Naive thymus-derived CD8-positive, alpha-beta T cell (primary cell): ENCODE measurements at places on chromosomes 13 and 19. TPM values are rescaled to one million over a fixed set of nuclear protein-coding genes. Genes with fewer than 3 reads are reported as not detected.

Gene LYL1
- total RNA-seq: 7.9 TPM

Gene IGFL3
- not detected for total RNA-seq

Gene CYSLTR2
- 2.1 TPM for total RNA-seq

Gene GJA3
- 1.7 TPM for total RNA-seq

Gene B9D2
- total RNA-seq: 17.3 TPM

Gene CRB3
- total RNA-seq: 8.5 TPM

Gene SLC5A5
- 2.4 TPM for total RNA-seq

Gene ZNF492
- total RNA-seq: 1.0 TPM

Gene SLC1A6
- total RNA-seq: not detected

Gene PCDH9
- total RNA-seq: 1.4 TPM

Gene FBXO46
- total RNA-seq: 35.3 TPM

Gene LRRC8E
- total RNA-seq: not detected

Gene FLT3
- total RNA-seq: 0.13 TPM

Gene ZNF296
- total RNA-seq: 2.3 TPM

DNA sequence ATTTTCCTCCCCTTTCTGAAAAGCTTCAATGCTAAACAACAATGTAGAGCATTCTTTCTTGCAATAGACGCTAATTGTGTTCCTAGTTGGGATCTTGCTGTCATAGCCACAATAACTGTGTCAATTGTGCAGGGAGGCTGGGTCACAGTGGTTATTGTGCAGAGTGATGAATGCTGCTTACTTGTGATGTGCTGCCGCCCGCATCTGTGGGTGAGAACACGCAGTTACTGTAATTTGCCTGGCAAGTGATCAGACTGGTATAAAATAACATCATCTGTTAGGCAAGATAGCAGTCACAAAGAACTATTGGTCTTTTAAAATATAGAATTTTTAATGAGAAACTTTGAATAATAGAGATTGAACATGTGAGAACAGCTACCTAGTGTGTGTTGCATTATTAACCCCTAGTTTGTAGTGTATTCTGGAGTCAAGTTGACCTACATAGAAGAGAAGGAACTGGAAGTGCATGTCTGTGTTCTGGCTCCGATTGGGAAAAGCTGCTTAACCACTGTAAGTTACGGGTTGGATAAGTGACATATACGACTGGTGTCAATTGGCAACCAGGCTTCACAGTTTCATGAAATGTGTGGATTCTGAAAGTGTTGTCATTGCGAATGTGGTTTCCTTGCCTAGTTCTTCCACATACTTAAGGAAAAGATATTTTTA, 43.6 kb downstream of the SLAIN1 start:
- no peak for DNase-seq
- no peak overlapping the region for H3K4me3 ChIP-seq
- peaks cover 19% of the 10 kb centered on the region for H3K4me1 ChIP-seq
- H3K27me3 ChIP-seq: no peaks in the 10 kb centered on the region
- H3K27ac ChIP-seq: no peak overlapping the region
- H3K36me3 ChIP-seq: peaks cover 4% of the 10 kb centered on the region

GRCh38 chr19:34269968-34270621, 15.7 kb downstream of the GARRE1 start:
- H3K27ac ChIP-seq: peak overlapping the region; percentile 95
- H3K4me1 ChIP-seq: peaks cover 84% of the 10 kb centered on the region
- H3K36me3 ChIP-seq: no peaks in the 10 kb centered on the region
- H3K4me3 ChIP-seq: peak overlapping the region; percentile 76

GRCh38 chr13:80009760-80010159, 331.2 kb downstream of the SPRY2 start:
- H3K4me1 ChIP-seq: no peaks in the 10 kb centered on the region
- H3K36me3 ChIP-seq: no peaks in the 10 kb centered on the region
- H3K4me3 ChIP-seq: no peak overlapping the region

DNA sequence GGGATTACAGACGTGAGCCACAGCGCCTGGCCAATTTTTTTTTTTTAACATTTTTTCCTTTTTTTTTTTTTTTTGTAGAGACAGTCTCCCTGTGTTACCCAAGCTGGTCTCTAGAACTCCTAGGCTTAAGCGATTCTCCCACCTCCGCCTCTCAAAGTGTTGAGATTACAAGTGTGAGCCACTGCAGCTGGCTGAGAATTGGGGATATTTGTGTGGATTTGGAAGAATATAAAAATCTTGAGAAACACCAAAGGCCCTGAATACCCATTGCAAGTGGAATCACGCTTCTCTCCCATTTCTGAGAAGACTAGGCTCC, 79.9 kb upstream of the ABCC4 start:
- no peaks in the 10 kb centered on the region for H3K27me3 ChIP-seq
- DNase-seq: no peak
- no peak overlapping the region for H3K27ac ChIP-seq
- no peaks in the 10 kb centered on the region for H3K36me3 ChIP-seq

- DNase-seq: no peak
- H3K4me3 ChIP-seq: no peak overlapping the region
- H3K27me3 ChIP-seq: no peaks in the 10 kb centered on the region
- peaks cover 10% of the 10 kb centered on the region for H3K36me3 ChIP-seq
These were observed 159.0 kb downstream of the PAN3 start for GRCh38 chr13:28297341-28297740.

- H3K4me1 ChIP-seq: peaks cover 21% of the 10 kb centered on the region
- peak within 1 kb of the TSS; percentile 92 for H3K27ac ChIP-seq
- peak within 1 kb of the TSS; percentile 91 for H3K4me3 ChIP-seq
These were observed at the start of gene RNASEH2A for GRCh38 chr19:12806242-12807081. TSS of gene RNASEH2A (plus strand) at chr19:12806584. CDS start at chr19:12806674, 90 bp downstream.

DNA sequence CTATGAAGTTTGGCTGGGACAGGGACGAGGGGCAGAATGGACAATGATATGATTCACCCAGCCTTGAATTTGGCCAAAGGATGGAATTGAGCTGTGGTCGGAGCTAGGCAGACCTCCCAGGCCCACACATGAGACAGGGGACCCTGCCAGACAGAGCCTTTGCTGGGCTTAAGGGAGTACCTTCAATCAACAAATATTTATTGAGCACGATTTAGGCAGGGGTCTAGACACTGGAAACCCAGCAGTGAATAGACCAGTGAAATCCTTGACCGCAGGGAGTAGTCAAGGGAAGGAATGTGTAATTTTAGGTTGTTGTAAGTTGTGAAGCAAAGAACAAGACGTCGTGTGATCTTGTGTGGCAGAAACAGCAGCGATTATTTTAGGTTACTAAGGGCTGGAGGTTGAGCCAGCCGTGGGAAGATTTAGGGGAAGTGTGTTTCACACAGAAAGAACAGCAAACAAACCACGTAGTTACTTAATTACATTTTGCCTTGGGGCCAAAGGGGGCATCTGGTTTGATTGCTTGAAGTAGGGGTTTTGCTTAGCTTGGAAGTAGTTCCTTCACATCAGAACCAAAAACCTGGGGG, 16.9 kb upstream of the AP1M2 start:
- no peaks in the 10 kb centered on the region for H3K36me3 ChIP-seq
- H3K4me3 ChIP-seq: peak overlapping the region; percentile 98
- no peaks in the 10 kb centered on the region for H3K27me3 ChIP-seq
- H3K4me1 ChIP-seq: peaks cover 15% of the 10 kb centered on the region
- H3K27ac ChIP-seq: peak overlapping the region; percentile 99

DNA sequence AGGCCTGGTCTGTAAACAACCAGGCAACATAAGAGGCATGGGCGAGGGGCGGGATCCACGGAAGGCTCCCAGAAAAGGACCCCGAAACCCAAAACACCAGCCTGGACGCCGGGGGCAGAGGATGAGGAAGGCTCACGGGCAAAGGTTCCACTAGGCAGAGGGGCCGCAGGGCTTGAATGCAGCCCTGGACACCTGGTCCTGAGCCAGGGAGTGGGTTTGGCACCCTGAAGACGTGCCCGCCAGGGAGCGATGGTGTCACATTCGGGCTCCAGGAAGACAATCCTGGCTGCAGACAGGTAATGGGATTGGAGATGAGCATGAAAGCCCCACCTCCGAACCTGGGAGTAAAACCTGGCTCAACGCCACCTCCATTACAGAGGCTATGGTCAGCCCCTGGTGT, 31.8 kb downstream of the ZNF787 start:
- H3K27me3 ChIP-seq: no peaks in the 10 kb centered on the region
- no peak for DNase-seq
- H3K27ac ChIP-seq: no peak overlapping the region
- H3K36me3 ChIP-seq: peaks cover 28% of the 10 kb centered on the region

- no peaks in the 10 kb centered on the region for H3K36me3 ChIP-seq
- no peak for DNase-seq
- no peak overlapping the region for H3K4me3 ChIP-seq
- no peak overlapping the region for H3K27ac ChIP-seq
These were observed 6.9 kb upstream of the EMP3 start for GRCh38 chr19:48318286-48318987.

DNA sequence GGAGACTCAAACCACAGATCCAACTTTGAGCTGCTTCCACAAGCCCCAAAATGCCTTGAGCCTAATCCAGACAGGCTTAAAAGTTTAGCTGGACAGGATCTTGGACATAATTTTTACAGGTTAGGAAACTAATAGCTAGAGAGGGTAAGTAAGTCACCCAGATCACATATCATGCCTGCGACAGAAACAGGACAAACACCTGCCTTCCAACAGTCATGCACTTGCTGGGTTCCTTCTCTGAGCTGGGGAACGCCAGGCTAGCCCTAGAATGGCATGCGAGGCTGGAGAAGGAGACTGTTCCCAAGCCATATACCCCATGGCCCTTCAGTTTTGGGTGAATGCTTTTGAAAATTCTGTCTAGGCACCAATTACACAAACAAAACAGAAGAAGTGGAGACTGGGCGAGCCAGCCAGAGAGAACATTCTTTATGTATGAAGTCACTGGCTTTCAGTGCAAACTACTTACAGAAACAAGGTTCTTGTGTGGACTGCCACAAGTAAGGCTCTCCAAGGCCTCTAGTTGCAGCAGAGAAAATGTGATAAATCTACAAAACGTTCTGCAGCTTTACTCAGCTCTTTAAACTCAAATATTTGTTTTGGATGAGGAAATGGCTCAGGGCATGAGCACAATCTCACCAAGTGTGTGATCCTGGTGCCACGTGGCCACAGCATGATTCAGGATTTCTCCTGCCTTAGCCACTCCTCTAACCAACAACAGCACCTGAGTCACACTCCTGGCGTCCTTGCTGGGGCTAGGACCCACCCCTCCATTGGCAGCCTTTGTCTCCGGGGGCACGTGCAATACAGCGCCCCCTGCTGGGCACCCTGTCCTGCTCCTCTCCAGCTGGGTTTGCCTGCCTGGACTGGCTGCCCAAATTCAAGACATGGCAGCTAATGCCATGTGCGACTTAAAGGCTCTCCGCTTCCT, 73.4 kb upstream of the UBL3 start:
- H3K4me3 ChIP-seq: no peak overlapping the region
- no peak for DNase-seq
- H3K4me1 ChIP-seq: peaks cover 6% of the 10 kb centered on the region
- H3K27ac ChIP-seq: no peak overlapping the region
- H3K27me3 ChIP-seq: no peaks in the 10 kb centered on the region
- H3K36me3 ChIP-seq: no peaks in the 10 kb centered on the region

- peaks cover 18% of the 10 kb centered on the region for H3K27me3 ChIP-seq
- peak overlapping the region; percentile 24 for H3K27ac ChIP-seq
- peak; percentile 38 for DNase-seq
- H3K36me3 ChIP-seq: peaks cover 55% of the 10 kb centered on the region
- H3K4me3 ChIP-seq: peak overlapping the region; percentile 54
These were observed 38.0 kb upstream of the ZNF573 start for GRCh38 chr19:37817180-37817981.

DNA sequence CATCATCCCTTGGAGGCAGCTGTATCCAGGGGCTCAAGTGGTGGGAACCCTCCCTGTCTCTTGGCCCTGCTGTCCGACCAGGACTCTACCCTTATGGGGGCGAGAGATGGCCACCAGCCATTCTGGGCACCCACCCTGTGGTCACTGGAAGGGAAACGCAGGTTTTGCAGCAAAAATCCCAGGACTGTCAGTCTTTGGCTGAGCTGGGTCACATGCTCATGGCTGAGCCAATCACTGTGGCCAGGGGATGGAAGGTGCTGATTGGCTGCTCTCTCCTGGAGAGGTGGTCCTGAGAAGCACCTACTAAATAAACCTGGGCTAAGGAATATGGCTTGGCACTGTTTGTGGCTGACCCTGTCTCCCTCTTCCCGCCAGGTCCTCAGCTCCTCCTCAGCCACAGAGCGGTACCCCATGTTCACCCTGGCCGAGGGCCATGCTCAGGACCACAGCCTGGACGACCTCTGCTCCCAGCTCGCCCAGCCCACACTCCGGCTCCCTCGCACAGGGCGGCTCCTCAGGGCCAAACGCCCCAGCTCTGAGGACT, 8.9 kb downstream of the ATG4D start:
- peaks cover 74% of the 10 kb centered on the region for H3K36me3 ChIP-seq
- peaks cover 60% of the 10 kb centered on the region for H3K4me1 ChIP-seq
- peak overlapping the region; percentile 81 for H3K4me3 ChIP-seq
- no peaks in the 10 kb centered on the region for H3K27me3 ChIP-seq
- peak overlapping the region; percentile 81 for H3K27ac ChIP-seq

GRCh38 chr19:49985871-49986270, 24.9 kb upstream of the SIGLEC11 start:
- H3K4me1 ChIP-seq: peaks cover 6% of the 10 kb centered on the region
- peaks cover under 1% of the 10 kb centered on the region for H3K36me3 ChIP-seq
- H3K27ac ChIP-seq: no peak overlapping the region
- no peaks in the 10 kb centered on the region for H3K27me3 ChIP-seq

DNA sequence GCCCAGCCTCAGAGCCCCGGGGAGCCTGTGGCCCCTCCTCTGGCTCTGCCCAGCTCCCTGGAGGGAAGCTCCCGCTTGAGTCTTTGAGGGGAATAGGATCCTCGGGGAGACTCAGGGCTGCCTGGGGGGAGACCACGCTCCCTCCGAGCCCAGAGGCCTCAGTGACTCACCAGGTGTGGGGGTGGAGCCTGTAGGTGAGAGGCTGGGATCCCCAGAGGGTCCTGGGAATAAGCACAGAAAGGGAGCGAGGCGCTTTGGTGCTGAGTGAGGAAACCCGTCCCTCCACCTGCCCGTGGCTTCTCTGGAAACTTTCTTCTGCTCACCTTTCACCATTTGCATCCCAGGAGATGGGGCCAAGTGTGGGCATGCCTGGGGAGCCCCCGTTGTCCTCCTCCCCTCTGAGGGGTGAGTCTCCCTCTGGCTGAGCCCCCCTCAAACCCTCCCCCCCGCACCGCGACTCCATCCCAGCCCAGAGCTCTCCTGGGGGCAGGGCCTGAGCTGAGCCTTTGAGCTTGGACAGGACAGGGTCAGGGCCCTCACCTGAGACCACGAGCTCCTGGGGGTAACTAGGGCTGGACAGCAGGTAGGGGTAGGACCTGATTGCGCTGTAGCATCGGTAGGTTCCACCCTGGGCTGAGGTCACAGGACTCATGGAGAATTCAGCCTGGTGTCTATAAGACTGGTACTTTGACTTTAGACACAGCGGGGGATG, 2.7 kb downstream of the LILRB5 start:
- peaks cover 4% of the 10 kb centered on the region for H3K27me3 ChIP-seq
- no peaks in the 10 kb centered on the region for H3K4me1 ChIP-seq
- H3K27ac ChIP-seq: no peak overlapping the region
- no peak overlapping the region for H3K4me3 ChIP-seq
- DNase-seq: no peak
